Heart right ventricle (tissue), 16 donors: ENCODE measurements at places on chromosomes 12 and 14. TPM values are rescaled to one million over a fixed set of nuclear protein-coding genes. Genes with fewer than 3 reads are reported as not detected.

- no peak overlapping the region for H3K27ac ChIP-seq
- no peaks in the 10 kb centered on the region for H3K4me1 ChIP-seq
- no peak overlapping the region for H3K4me3 ChIP-seq
- no peak for DNase-seq
Observed at GRCh38 chr12:27342536-27342935, 9.9 kb downstream of the BMAL2 start.

- no peak overlapping the region for H3K4me3 ChIP-seq
- peaks cover 15% of the 10 kb centered on the region for H3K4me1 ChIP-seq
- no peak overlapping the region for H3K27ac ChIP-seq
- H3K36me3 ChIP-seq: peaks cover 32% of the 10 kb centered on the region
Observed at GRCh38 chr12:2536724-2537123, 258.0 kb upstream of the FKBP4 start.

- H3K4me3 ChIP-seq: no peak overlapping the region
- H3K27ac ChIP-seq: no peak overlapping the region
- H3K27me3 ChIP-seq: no peaks in the 10 kb centered on the region
Observed at GRCh38 chr14:51446771-51447170, 204.9 kb upstream of the FRMD6 start.

- no peak for DNase-seq
- H3K4me1 ChIP-seq: peaks cover 41% of the 10 kb centered on the region
- no peaks in the 10 kb centered on the region for H3K36me3 ChIP-seq
- H3K4me3 ChIP-seq: no peak overlapping the region
- no peaks in the 10 kb centered on the region for H3K27me3 ChIP-seq
Observed at GRCh38 chr12:1213618-1214205, 222.7 kb downstream of the ERC1 start.

The MSI1 gene
- 6.2 TPM for total RNA-seq

The OR6C6 gene
- not detected for total RNA-seq

- H3K36me3 ChIP-seq: no peaks in the 10 kb centered on the region
- H3K4me1 ChIP-seq: peaks cover 46% of the 10 kb centered on the region
- peak overlapping the region; percentile 26 for H3K4me3 ChIP-seq
- H3K27me3 ChIP-seq: no peaks in the 10 kb centered on the region
- H3K27ac ChIP-seq: peak overlapping the region; percentile 93
- peak; percentile 55 for DNase-seq
Observed at GRCh38 chr12:111773801-111774551, 7.2 kb downstream of the ALDH2 start.

DNA sequence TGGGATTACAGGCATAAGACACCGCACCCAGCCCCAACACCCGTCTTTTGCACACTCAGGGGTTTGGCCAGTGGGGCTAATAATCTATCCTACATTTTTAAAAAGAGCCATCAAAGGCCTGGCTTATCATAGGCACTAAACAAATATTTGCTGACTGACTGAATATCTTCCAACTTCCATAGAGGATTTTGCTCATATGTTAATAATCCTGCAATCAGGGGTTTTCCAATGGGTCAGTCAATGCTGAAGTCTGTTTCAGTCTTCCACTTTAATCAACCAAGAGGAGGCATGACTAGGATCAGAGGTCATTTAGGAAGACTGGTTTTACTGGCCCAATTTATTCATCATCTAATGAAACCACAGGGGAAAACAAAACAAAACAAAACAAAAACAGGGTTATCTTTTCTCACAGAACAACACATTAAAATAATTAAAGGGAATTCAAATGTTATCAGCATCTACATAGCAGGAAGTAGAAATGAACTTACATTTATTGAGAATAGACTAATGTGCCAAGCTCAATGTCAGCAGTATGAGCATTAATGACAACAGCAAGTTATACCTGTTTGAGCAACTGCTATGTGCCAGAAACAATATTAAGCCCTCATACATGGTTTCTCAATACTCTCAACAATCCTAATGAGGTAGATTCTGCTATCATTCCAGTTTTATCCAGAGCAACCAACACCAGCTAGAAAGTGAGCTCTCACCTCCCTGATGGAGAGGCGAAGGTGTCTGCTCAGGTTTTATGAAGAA is 372.2 kb downstream of the EGLN3 start:
- H3K36me3 ChIP-seq: no peaks in the 10 kb centered on the region
- H3K27me3 ChIP-seq: no peaks in the 10 kb centered on the region
- no peak overlapping the region for H3K4me3 ChIP-seq
- H3K27ac ChIP-seq: no peak overlapping the region

The WNT1 gene
- total RNA-seq: not detected

The DLGAP5 gene
- total RNA-seq: 0.87 TPM

- no peaks in the 10 kb centered on the region for H3K36me3 ChIP-seq
- peak overlapping the region; percentile 95 for H3K4me3 ChIP-seq
- H3K4me1 ChIP-seq: peaks cover 43% of the 10 kb centered on the region
- H3K27me3 ChIP-seq: peaks cover 22% of the 10 kb centered on the region
- peak overlapping the region; percentile 98 for H3K27ac ChIP-seq
- DNase-seq: no peak
Observed at GRCh38 chr12:4270016-4270830, 3.3 kb upstream of the CCND2 start.

DNA sequence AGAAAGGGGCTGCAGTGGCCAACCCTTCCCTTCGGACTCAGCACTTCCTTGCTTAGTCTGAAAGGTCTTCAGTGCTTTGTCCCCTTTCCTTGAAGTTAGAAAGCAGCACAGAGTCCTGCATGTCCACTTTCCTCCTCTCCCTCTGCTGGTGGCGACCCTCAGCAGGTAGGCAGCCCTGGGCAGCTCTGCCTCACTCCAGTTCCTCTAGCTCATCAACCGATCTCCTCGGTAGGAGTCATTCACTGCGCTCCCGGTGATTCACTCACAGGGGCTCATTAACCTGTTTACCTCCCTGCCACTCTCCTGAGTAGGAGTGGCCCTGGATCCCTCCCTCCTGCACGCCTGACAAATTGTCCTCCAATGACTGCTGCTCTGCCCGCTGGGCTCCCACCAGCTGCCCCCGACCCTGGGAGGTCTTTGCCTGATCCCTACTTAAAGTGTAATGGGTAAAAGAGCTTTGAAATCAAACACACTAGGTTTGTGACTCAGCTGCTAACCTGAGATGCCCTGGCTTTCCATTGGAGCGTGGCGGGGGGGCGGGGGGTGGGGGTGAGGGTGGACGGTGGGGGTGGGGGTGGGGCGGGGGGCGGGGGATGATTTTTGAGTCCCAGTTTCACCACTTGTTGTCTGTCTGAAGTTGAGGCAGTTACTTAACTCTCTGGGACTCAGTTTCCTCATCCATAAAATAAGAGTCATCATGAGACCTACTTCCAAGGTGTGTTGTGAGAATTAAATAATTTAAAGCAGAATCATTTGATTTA is 4.2 kb downstream of the SCNN1A start:
- H3K4me3 ChIP-seq: no peak overlapping the region
- no peaks in the 10 kb centered on the region for H3K36me3 ChIP-seq
- no peak overlapping the region for H3K27ac ChIP-seq
- no peak for DNase-seq

DNA sequence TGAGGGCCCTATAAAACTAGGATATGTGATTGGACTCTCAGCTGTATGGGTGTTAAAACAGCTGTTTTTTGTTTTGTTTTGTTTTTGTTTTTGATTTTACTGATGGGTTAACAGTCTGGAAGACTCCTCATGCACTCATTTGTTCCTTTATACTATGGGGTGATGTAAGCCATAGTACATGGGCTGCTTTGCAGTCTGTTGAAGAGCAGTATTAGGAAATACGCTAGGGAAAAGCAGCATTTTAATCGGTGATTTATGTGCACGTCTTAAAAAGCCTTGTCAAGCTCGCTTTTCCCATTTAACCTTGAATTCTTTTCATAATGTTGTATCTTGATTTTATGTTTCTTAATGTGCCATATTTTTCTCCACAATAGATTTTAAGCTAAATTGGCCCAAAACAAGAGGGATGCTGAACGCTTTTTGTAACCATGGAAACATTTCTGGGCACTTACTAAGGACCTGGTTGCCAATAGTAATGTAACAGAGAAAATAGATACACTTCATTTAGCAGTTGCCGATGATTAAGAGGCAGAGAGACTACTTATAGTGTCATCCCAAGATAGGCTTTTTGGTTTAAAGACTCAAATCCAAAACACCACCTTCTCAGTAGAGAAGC is 244.0 kb downstream of the SNAPC1 start:
- no peak overlapping the region for H3K27ac ChIP-seq
- no peak overlapping the region for H3K4me3 ChIP-seq
- no peaks in the 10 kb centered on the region for H3K27me3 ChIP-seq
- DNase-seq: no peak
- no peaks in the 10 kb centered on the region for H3K4me1 ChIP-seq

DNA sequence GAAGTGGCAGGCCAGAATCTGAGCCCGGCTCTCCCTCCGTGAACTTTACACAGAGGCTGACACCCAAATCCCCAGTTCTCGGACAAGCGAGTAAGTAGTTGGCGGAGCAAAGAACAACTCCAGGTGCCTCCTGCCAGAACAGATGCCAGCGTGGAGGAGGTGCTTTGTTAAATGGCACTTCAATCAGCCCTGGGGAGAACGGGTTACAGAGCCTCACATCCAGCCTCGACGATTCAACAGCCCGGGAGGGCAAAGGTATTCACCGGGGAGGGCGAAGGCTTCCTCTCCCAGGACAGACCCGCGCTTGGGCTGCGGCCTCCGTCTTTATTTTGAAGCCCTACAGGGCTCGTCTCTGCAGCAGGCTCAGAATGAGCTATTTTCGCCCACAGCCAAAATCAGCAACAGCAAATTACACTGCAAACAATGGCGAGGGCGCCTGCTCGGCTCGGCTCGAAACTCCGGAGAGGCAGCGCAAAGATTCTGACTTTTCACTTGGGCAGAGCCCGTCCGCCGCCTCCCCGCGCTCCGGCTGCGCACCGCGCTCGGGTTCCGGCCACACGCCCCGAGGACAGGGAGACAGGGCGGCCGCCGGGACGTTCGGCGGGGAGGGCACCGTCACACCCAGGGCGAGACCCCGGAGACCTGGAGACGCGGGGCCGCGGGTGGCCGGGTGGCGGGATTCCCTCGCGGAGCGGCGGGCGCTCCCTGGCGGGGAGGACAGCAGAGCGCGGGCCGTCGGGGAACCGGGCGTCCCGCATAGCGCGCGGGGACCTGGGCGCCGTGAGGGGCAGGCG is 811 bp downstream of the TMCC3 start:
- peak overlapping the region; percentile 63 for H3K4me3 ChIP-seq
- H3K36me3 ChIP-seq: no peaks in the 10 kb centered on the region
- DNase-seq: peak; percentile 63

GRCh38 chr12:100755186-100755585 is 39.4 kb upstream of the ANO4 start:
- H3K4me1 ChIP-seq: no peaks in the 10 kb centered on the region
- no peak for DNase-seq
- no peaks in the 10 kb centered on the region for H3K27me3 ChIP-seq
- H3K4me3 ChIP-seq: no peak overlapping the region

- H3K4me1 ChIP-seq: peaks cover 18% of the 10 kb centered on the region
- DNase-seq: peak; percentile 20
- H3K27me3 ChIP-seq: no peaks in the 10 kb centered on the region
- H3K36me3 ChIP-seq: no peaks in the 10 kb centered on the region
- H3K4me3 ChIP-seq: no peak overlapping the region
Observed at GRCh38 chr14:38290601-38291188, 34.8 kb upstream of the CLEC14A start.

The FOXM1 gene
- 0.89 TPM for total RNA-seq

DNA sequence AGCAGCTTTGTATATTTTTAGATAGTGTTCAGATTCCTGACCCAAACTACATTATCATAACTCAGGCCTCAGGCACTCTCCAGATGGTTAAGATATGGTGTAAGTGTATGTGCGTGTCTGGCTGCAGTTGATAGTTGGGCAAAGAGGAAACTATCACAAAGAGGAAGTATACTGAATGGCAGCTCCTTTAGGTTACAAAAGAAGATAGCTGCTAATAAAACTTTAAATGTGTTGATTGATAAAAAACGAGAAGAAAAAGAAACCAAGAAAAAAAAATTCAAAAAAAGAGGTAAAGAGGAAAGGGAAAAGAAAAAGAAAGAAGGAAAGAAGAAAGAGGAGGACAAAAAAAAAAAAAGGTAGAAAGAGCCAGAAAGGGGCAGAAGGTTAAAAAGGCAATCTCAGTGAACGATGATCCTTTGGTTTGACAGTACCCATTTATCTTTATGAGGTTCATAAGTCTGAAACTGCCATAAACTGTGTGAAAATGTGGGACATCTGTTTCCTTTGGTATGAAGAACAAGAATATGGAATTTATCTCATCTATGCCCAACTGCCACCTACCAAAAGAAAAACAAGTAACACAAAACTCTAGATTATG is 42.2 kb downstream of the TAOK3 start:
- peak overlapping the region; percentile 56 for H3K27ac ChIP-seq
- no peaks in the 10 kb centered on the region for H3K27me3 ChIP-seq
- no peaks in the 10 kb centered on the region for H3K36me3 ChIP-seq
- no peaks in the 10 kb centered on the region for H3K4me1 ChIP-seq
- DNase-seq: no peak

GRCh38 chr14:74784634-74785033 is 21.5 kb downstream of the YLPM1 start:
- no peak for DNase-seq
- peak overlapping the region; percentile 75 for H3K27ac ChIP-seq
- peaks cover 6% of the 10 kb centered on the region for H3K36me3 ChIP-seq
- no peaks in the 10 kb centered on the region for H3K27me3 ChIP-seq
- H3K4me3 ChIP-seq: no peak overlapping the region

DNA sequence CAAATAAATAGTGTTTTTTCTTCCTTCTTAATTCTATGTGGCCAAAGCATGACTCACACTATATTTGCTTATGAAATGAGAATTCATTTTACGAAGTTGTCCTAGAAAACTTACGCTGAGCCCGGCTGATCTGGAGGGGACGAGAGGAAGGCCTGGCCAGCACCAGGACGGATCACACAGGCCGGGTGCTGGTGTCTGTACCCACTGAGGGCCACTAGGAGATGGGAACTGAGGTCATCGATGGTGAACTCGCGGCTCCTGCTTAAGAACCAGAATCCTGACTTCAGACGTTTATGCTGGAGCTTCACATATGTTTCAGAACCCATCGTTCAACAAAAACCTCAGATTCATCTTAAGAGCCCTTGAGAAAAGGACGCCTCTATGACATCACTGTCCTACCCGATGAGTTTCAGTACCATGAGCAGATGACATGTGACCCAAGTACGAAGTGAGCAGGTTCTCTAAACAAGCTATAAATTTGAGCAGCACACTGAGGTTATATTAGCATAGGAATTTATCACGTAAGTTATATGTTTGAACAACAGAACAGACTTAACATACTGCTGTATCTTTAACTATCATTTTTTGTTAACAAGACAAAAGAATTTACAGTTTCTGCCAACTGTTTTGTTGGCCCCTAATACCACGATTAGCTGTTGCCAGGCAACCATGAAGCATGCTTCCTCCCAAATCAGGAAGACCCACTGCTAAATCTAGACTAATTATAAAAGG is 111.9 kb downstream of the FOXN3 start:
- H3K4me3 ChIP-seq: no peak overlapping the region
- H3K27me3 ChIP-seq: no peaks in the 10 kb centered on the region
- peak; percentile 47 for DNase-seq

The PWP1 gene
- 14.5 TPM for total RNA-seq

The MMP19 gene
- total RNA-seq: 0.72 TPM

GRCh38 chr12:121789233-121789781 is 4.2 kb downstream of the RHOF start:
- no peaks in the 10 kb centered on the region for H3K27me3 ChIP-seq
- H3K4me3 ChIP-seq: no peak overlapping the region
- peak overlapping the region; percentile 60 for H3K27ac ChIP-seq
- no peaks in the 10 kb centered on the region for H3K36me3 ChIP-seq
- no peak for DNase-seq

The JKAMP gene
- 26.9 TPM for total RNA-seq

- no peak overlapping the region for H3K27ac ChIP-seq
- H3K36me3 ChIP-seq: no peaks in the 10 kb centered on the region
- no peak for DNase-seq
Observed at GRCh38 chr14:60648249-60648933, 886 bp downstream of the SIX1 start.
